ENCODE measurements at places on chromosomes 5 and 9. TPM values are rescaled to one million over a fixed set of nuclear protein-coding genes. Genes with fewer than 3 reads are reported as not detected.

Gene CCIN
- not detected for total RNA-seq

Gene DAPK1
- 45.5 TPM for total RNA-seq

Gene HCN1
- not detected for total RNA-seq

GRCh38 chr5:57561231-57561842 is 78.7 kb upstream of the ACTBL2 start:
- DNase-seq = no peak

- no peak for DNase-seq
These were observed 44.4 kb upstream of the CPLX2 start for GRCh38 chr5:175826980-175827379.
